ENCODE measurements at places on chromosomes 7 and 10. TPM values are rescaled to one million over a fixed set of nuclear protein-coding genes. Genes with fewer than 3 reads are reported as not detected.

The FAM25G gene
- total RNA-seq, result not detected

The FAM131B gene
- 3.2 TPM for total RNA-seq

The CALML5 gene
- total RNA-seq, result not detected

The FBXL13 gene
- total RNA-seq, result 2.0 TPM

The MSMB gene
- total RNA-seq, result not detected

The CLIP2 gene
- 80.5 TPM for total RNA-seq

The LIPF gene
- total RNA-seq, result not detected

The CXCL12 gene
- total RNA-seq, result 101 TPM

All from smooth muscle cell of the pulmonary artery (primary cell).